ENCODE measurements at places on chromosomes 7 and 10.
A peak's percentile ranks its signal among the peaks of the same experiment; 100 is the strongest.

DNA sequence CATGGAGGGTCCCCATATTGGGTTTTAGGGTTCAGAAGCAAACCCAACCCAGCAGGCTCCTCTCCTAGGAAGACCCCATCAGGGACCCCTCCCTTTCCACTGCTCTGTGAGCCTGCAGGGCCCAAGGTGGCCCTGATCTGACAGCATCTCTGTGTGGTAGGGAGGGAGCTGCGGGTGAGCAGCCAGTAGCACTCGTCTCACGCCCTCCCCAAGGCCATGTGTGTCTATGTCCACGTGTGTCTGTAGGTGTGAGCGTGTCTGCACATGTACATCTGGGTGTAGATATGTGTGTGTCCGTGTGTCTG is 103.5 kb upstream of the FAM20C start:
- no peak for DNase-seq

- DNase-seq: no peak
Observed at GRCh38 chr10:18829259-18829658, 170.0 kb downstream of the ARL5B start.

- no peak for DNase-seq
Observed at GRCh38 chr7:134293002-134293740, 23.6 kb downstream of the SLC35B4 start.

DNA sequence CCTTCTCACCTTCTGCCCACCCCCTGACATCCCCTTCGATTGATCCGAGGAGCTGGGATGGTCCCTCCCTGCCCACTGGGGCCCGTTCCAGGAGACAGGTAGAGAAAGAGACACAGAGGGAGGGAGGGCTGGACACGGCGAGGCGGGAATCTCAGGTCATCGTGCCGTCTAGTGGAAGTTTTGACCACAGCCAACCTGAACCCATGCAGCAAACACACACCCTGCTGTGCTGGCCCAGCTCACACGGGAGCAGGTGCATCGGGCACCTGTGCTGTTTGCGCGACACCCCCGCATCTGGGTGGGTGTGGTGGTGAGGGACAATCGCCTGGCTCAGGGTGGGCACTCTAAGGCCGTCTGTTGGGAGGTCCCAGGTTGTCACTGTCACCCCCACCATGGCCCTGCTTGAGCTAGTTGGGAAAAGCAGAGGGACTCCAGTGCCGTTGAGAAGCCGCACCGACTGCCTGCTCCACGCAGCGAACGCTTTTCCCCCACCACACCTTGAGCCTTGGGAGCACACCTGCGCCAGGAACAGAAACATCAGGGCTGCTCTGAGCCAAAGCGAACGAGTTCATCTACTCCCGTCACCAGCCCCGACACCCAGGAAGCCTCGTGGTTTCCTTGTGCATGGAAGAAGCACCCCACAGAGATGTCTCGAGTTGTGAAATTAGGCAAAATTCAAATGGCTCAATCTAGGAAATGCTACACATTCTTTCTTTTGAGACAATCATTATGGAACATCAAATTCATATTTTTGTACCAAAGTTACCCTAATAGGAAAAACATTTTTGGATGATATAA is 285.8 kb downstream of the DNAJB6 start:
- no peak for DNase-seq

- DNase-seq: no peak
Observed at GRCh38 chr10:122894261-122894944, 15.0 kb upstream of the FAM24B start.

GRCh38 chr7:88092676-88092999 is 127.2 kb downstream of the SRI start:
- no peak for DNase-seq

- no peak for DNase-seq
Observed at GRCh38 chr10:52019077-52019555, 295.0 kb upstream of the DKK1 start.

- peak; percentile 71 for DNase-seq
Observed at GRCh38 chr7:33932832-33933468, 27.6 kb downstream of the BMPER start.

GRCh38 chr10:68301301-68301700 is 30.6 kb upstream of the HNRNPH3 start:
- no peak for DNase-seq

DNA sequence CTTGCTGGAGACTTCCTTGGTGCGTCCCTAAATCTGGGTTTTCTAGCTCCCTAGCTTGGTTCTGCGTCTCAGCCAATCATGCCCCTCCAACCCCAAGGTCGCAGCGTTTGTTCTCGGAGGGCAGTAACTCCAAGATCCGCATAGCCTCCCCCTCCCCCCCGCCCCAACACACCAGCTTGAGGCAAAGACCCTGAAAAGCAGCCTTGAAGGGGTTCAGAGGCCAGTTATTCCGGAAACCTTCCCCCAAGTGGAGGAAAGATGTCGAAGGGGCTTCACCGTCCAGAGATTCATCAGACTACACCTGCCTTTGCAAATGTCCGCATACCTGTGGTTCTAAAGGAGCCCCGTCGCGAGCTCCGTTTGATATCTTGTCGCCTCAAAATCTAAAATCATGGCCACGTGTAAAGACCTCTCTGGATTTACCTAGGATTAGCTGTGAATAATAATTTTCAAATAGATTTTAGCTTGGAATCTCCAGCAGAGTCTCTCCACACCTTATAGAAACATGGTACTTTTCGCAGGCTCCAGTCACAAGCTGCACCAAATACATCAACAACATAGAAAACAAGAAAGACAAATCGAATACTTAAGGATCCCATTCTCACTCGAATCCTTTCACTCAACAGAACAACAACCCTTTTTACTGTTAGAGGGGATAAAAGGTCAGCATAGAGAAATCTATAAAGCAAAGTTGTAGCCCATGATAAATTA is 7.9 kb downstream of the DLX6 start:
- DNase-seq: no peak

DNA sequence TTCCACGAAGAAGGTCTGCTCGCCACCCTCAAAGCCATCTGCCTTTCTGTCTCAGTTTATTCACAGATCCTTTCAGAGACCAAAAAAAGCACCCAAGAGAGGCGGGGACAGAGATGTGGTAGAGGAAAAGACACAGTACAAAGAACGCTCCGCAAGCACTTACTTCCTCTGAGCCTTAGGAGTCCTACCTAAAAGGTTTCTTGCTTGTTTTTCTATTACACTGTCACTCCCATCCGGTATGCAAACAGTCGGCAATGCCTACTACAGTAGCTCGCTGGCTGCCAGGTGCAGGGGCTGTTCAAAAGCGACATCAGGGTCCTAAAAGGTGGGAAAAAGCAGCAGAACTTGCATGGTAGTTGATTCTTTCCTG is 816 bp downstream of the TECPR1 start:
- no peak for DNase-seq

GRCh38 chr7:141480953-141481352 is 70.3 kb upstream of the AGK start:
- DNase-seq: no peak

DNA sequence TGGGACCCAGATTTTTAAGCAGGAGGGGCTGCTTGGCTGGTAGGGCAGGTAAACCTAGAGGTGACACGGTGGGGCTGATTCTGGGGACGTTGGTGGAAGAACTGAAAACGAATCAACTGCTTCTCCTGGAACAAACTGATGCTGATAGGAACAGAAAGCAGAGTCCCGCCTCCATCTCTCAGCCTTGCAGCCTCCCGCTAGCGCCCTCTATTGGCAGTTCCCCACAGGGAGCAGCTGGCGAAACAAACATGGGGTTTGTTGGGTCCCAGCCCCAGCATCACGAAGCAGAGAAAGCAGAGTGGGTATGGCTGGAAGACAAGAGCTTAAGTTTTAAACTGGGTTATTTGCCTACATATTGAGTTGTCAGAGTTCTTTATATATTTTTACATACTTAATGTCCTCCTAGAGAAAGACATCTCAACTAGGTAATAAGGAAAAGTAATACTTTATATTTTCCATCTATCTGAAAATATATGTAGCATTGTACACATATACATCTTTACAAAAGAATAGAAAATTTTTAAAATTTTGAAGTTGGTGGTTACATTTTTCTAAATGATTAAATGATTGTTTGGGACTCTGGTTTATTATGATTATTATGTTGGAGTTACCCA is 42.3 kb upstream of the FOXI2 start:
- no peak for DNase-seq

DNA sequence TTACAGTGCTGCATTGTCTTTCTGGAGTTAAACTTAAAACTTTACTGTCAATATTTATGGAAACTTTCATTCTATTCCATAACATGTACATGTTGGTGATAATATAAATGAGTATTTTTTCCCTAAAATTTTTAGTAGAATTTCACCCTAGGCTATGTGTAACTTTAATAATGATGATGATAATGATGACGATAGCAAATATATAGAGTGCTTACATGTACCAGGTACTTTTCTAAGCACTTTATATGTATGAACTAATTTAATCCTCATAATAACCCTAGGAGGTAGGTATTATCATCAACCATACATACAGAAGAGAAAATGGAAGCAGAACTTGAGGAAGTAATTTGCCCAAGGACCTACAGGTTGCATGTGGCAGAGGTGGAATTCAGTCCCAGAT is 85.6 kb downstream of the LRRTM3 start:
- DNase-seq: no peak

GRCh38 chr10:132448248-132448731 is 51.3 kb downstream of the PWWP2B start:
- DNase-seq: no peak

DNA sequence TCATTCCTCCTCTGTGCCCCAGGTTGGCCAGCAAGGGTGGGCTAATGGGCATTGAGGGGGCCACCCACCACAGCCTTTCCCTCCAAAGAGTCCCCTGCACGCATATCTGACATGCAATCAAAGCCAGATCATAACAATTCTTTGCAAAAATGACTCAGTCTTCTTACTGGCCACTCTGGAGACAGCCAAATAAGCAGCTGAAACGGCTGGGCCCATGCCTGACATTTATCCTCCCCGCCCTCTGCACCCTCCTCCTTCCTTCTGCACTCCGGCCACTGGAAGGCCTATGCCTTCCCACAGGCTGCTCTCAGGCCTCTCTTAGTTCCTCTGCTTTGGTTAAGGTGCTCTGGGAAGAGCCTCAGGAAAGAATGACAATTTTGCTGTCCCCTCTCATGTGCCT is 29.2 kb upstream of the NPFFR1 start:
- DNase-seq: no peak

DNA sequence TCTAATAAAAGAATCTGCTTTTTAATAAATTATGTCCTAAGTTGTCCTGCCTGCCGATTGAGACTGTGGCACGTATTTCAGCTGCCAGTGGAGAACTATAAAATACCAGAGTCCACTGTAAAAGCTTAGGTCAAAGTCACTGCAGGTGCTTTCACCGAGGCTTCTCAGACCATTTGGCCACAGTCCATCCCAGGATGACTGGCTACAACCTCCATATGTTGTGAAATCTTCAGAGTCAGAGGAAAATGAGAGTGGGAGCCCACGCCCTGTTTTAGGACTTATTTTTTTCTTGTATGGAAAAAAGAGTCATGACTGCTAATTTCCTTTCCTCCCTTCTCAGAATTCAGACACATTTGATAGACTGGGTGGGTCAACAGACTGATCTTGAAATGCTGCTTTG is 182.9 kb downstream of the ANK3 start:
- no peak for DNase-seq

GRCh38 chr7:80661729-80662128 is 23.3 kb downstream of the CD36 start:
- DNase-seq: no peak

- DNase-seq: no peak
Observed at GRCh38 chr10:27369880-27370279, 129.3 kb upstream of the ACBD5 start.

DNA sequence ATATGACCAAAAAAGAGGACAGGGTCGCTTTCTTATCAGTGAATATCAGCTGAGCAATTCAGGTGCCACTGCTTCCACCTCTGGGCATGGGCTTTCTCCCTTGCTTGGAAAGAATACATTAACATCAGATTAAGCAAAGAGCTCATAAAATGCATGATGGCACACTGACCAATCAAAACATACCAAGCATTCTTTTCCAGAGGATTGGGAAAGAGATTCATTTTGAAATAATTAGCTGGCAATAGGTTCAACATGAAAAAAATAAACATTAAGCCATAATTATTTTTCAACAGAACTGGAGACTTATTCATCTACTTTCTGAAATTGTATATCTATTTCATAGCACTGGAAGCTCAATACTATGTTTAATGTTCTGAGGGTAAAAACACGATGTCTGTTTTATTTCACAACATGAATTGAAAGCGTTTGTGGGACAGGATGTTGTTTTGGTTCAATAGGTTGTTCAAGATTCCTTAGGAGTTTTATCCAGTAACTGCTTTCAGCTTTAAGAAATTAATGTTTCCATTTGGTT is 53.2 kb downstream of the TFAM start:
- no peak for DNase-seq

DNA sequence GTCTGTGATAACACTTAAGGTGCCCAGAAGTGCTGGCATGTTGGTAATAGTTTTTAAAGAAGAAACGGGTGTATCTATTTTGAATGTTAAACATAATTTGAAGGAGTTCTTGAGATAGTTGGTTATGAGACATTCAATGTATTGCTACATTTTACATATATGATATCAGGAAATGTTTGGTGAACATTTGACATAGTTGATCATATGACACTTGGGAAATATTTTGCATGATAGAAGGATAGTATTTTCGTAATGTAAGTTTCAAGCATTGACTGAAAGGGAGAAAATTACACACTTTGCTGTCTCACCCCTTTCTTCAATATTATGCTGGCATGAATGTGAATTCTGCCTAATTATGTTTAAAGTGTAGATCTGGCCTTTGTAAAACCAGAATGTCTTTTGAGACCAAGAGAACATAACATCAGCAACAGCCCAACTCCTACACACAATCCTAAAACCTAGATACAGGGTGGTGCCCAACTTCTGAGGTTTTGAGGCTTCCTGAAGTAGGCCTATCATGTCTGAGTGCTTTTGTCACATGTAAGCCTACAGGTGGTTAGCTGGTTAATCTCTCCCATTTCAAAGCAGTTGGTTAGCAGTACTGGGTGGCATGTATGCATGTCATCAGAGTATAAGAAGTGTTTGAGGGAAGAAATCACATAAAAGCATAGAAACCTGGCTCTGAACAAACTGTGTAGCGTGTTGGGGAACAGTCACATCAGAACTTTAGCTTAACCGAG is 2.1 kb downstream of the ADD3 start:
- no peak for DNase-seq

- DNase-seq: no peak
Observed at GRCh38 chr10:25142116-25142864, 32.5 kb upstream of the GPR158 start.

- DNase-seq: no peak
Observed at GRCh38 chr7:25171071-25171470, 46.0 kb upstream of the CYCS start.
